ENCODE measurements at places on chromosomes 12 and 14. TPM values are rescaled to one million over a fixed set of nuclear protein-coding genes. Genes with fewer than 3 reads are reported as not detected.

DNA sequence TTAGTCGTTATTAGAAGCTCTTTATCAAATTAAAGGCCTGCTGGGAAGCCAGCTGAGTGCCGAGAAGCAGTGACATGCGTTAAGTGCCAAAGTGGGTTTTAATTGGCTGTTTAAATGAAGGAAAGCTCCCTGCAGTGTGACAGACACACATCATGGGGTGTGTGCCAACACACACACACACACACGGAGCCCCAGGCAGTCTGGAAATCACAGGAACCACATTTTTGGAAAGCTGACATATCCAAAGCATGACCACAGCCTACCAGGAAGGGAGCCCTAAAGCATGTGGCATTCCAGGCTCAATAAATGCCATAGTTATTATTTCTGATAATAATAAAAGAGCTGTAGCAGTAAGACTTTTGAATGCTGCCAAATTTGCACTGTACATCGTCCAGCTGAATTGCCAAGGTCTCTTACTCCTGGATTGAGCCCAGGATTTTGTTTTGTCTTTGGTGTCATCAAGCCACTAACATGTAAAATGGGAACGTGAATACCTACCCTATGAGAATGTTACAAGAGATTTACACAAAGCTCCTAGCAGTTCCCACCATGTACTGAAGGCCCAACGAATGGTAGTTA, 135.1 kb downstream of the TMEM30B start:
- DNase-seq, result peak; percentile 92

DNA sequence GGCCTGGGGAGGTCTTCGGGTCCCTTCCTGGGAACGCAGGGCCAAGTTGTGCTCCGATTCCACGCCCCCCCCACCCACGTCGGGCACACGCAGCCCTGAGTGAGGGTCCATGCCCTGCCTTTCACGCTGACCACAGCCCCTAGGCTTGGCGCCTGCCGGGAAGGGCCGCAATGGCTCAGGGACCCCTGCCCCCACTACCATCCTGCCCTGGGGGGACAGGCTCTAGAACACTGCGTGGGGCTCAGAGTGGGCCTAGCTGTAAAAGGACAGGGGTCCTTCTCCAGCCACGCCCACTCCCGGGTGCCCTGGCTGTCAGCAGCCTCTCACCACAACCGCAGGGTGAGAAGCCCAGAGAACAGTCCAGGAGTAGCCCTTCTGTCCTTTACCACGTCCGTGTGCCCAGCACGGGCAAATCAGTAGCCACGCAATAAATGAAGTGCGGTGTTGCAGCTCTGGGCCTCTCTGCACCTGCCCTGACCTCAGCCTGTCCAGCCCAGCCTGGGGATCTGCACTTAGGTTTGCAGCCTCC, 9.4 kb upstream of the GPR68 start:
- DNase-seq, result no peak

DNA sequence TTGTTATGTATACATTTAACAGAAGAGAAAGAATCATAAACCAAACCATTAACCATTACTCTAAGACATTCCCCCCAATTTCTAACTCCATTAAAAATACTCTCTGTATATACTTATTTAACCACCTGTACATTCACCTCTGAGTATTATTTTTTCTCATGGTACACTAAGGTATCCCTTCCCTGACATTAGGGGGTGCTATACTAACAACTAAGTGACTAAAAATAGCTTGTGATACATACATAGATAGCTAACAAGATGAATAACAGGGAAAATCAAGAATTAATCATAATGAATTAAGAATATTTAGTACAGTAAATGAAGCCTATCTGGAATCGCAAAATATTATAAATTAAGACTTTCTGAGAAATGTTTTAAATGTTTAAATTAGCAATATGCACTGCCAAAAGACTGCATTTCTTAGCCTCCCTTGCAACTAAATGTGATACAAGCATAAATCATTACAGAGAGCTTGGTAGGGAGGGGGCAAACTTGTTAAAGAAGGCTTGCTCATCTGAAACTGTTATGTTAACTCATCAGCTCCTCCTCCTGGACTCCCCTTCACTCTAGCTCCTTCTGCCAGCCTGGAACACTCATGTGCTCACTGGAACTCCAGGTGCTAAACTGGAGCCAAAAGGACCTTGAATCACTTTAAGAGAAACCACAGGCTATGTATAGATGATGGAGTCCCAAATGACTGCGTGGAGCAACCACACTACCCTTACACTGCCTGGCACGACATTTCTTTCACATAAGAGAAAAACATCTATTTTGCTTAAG, 14.9 kb downstream of the C2CD5 start:
- no peak for DNase-seq

DNA sequence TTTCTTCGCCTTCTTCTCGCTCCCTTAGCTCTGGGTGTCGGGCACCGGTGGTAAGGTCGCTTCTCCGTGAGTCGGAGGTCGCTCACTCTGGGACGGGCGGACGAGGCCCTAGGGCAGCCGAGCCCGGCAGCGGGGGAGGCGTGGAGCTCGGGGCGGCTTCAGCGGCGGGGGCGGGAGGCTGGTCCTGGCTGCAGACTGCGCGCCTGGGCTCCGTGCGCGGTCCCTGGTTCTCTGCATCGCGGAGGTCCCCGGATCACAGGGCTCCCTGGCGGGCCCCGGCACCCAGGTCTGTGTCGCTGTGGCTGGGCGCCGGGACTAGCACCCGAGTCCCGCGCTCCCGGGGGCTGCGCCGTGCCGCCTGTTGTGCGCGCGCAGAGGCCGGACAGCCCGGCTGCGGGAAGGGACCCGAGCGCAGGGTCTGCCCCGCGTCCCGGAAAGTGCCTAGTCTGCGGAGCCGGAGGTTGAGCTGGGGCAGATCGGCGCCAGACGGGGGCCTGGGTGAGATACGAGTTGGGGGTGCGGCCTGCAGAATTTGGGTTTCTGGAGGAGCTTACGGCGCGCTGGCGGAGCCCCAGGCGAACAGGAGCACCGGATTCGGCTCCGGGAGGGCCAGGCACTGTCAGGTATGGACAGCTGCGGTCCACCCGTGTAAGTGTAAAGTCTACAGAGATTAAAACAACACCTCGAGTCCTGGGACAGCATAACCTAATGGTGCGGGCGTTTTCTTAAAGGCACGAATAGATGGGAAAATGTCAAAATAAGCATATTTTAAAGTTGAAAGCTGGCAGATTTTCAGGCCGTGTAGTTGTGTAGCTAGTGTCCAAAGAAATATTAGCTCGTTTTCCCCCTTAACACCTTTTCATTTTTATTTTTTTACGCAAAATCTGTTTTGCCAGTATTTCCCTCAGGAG, 713 bp downstream of the FRMD6 start:
- peak; percentile 32 for DNase-seq

- DNase-seq, result no peak
Observed at GRCh38 chr14:78790271-78790670, 620.1 kb downstream of the NRXN3 start.

DNA sequence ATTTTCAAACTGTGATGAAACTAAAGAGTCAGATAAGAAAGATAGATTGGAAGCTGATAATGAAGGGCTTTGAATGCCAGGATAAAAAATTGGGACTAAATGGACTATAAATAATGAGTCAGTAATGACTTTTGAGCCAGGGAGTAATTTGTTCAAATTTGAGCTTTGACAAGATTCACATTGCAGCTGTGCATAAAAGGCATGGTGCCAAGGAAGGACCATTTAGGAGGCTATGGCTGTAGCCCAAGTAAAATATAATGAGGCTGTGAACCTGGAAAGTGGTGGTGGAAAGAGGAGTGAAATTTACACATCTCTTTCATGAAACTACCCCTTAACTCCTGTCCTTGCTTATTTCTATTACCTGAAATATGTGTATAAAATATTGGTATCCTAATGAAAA, 218.5 kb downstream of the SLC6A15 start:
- no peak for DNase-seq

GRCh38 chr14:57871459-57872080, 5.7 kb upstream of the SLC35F4 start:
- no peak for DNase-seq

GRCh38 chr12:13387101-13387500, 190.6 kb downstream of the EMP1 start:
- DNase-seq, result no peak

DNA sequence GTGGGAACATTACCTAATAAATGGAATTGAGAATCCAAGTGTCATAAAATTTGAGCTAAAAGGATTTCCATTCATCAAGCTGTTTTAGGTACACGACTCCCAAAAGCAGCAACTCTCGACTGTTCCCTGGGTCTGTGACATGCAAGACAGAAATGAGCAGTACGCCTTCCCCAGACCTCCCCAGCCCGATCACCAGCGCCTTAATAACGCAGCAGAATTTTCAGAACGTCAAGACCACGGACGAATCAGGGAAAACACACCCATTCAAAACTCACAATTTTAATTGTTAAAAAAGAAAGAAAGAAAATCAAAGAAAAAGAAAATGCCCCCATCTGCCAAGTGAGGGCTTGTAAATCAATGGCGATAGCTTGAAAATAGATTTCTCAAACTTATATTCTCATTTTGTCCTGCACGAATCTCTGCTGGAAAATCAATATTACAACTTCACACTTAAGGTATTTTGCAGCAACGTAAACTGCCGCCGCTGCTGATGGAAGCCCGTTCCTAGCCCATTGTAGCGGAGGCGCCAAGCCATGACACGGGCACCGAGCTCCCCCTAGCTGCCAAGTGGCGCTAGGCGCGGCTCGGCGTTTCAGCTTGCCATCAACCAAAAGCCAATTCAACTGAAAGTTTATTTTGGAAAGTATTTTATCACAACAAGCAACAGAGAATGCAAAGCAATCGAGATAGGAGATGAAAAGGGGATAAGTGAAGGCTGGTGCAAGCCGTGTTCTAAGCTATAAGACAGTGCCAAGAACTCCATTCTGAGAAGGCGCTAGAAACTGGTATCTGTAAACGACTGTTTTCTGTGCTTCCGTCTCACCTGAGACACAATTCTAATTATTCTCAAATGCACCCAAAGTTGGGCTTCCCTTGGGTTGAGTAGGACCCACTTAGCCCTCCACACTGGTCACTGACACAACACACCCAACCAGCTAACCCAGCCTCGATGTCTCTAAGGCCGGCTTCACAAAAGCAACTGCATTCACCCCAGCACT, 5.5 kb downstream of the BCL11B start:
- peak; percentile 79 for DNase-seq

- no peak for DNase-seq
Observed at GRCh38 chr12:26402648-26403047, 207.3 kb downstream of the SSPN start.

- DNase-seq, result no peak
Observed at GRCh38 chr12:124868252-124869058, 4.8 kb upstream of the SCARB1 start.

DNA sequence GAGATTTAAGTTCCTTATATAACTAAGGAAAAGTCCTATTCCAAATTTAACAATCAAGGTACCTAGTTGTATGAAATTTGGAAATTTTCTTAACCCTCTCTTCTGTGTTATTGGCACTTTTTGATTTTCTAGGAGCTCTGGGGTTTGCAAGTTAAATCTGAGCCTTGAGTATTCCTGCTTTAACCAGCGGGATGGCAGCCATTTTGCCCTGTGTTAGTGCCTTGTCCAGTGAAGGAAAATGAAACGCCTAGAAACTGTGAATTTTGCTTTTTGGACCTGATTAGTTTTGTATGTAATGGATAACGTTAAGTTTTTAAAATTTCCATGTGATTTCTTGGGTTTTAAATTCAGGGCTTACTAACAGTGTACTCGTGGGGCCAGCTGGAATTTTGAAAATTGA, 45.1 kb downstream of the DIP2B start:
- DNase-seq, result no peak

DNA sequence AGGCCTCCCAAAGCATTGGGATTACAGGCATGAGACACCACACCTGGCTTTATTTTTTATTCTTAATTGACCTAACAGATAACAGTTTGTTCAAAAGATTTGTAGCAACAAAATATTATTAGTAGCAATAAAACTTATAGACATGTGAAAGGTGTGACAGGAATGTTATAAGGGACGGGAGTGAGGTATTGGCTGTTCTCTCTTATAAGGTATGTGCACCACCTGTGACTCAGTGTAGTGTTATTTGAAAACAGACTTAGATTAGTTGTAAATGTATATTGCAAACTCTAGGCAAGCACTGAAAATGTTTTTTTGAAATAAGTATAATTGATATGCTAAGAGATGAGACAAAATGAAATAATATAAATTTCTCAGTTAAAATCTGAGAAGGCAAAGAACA, 57.8 kb downstream of the KLRG1 start:
- no peak for DNase-seq

GRCh38 chr12:6372403-6373003, 2.9 kb downstream of the SCNN1A start:
- peak; percentile 46 for DNase-seq

- no peak for DNase-seq
Observed at GRCh38 chr14:43687921-43688320, 819.2 kb downstream of the FSCB start.

DNA sequence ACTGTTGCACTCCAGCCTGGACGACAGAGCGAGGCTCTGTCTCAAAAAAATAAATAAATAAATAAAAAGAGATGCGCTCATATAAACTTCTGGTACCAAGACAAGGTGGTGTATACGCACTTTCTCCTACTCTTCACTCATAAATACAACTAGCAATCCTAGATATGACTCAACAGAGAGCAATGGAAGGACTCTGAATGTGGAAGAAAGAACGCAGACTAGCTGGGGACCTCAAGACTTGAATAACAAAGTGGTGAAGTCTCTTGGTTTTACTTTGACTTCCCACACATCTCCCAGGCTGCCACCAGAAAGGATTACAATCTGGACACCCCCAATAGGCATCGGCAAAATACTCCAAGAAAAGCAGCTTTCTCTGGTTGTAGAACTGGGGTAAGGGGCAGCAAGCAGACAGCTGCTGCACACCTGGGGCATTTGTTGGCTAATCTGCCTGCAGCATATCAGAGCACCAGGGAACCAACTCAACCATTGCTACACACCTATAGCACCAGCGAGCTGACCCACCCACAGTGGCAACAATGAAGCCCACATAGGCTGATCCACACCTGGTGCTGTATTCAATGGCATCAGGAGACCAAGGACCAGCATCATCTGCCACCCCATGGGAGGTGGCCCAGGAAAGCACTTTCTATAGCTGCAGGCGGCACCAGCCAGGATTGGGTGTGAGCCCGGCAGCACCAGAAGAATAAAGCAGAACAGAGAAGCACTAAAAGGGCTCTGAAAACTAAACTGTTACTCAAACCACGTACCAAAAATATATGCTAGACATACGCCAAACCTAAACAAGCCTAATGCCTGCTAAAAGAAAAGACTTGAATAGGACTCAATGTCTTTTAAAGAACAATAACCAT, 1231.7 kb upstream of the TMEM132C start:
- no peak for DNase-seq

GRCh38 chr12:57822392-57823130, 4.0 kb upstream of the AVIL start:
- no peak for DNase-seq

Gene SCN8A
- 4.1 TPM for total RNA-seq

Gene SLCO1A2
- total RNA-seq, result not detected

Gene MANSC4
- not detected for total RNA-seq

Gene UNC79
- 0.39 TPM for total RNA-seq

Gene CD69
- total RNA-seq, result 9.7 TPM

Gene C12orf54
- total RNA-seq, result not detected

Gene C12orf75
- 18.1 TPM for total RNA-seq

Gene AICDA
- total RNA-seq, result 0.20 TPM

Gene SMIM10L1
- 4.1 TPM for total RNA-seq

Gene ANKS1B
- total RNA-seq, result 10.7 TPM

Gene SLC38A4
- total RNA-seq, result 2.7 TPM

Gene BDKRB2
- total RNA-seq, result 2.7 TPM

Gene KIF26A
- total RNA-seq, result 8.1 TPM

Gene KRT72
- 12.0 TPM for total RNA-seq

Gene METTL3
- 48.2 TPM for total RNA-seq

Gene LRRC43
- not detected for total RNA-seq

Gene ZBTB25
- 8.8 TPM for total RNA-seq

Measured in skin of body (tissue), 3 donors.